IMR-90 (cell line): ENCODE measurements at places on chromosomes 2 and 18. TPM values are rescaled to one million over a fixed set of nuclear protein-coding genes. Genes with fewer than 3 reads are reported as not detected.

DNA sequence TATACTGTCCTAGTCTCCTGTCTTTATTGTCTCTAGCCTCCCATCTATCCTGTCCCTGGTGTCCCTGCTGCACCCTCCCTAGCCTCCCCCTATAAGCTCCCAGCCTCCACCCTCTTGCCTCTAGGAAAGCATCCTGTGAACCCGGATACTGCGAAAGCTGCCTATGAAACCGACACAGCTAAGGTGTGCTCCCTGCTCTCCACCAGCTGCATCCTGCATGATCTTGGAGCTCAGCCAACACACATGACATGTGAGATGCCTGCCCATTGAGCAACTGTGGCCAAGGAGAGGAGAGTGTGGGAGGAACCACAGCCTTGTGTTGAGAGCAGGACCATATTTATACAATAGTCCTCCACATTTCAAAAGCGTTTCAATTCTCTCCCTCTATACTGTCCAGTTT lies 187.1 kb downstream of the ZBTB7C start:
- DNase-seq, result no peak
- H3K4me1 ChIP-seq, result no peaks in the 10 kb centered on the region
- H3K27me3 ChIP-seq, result no peaks in the 10 kb centered on the region; the same call in 1 of the 2 replicates
- no peak overlapping the region for H3K27ac ChIP-seq
- no peaks in the 10 kb centered on the region for H3K36me3 ChIP-seq

Gene MOCOS
- 1.9 and 2.2 TPM in 2 replicates for total RNA-seq

Gene ST6GAL2
- total RNA-seq, result not detected in 2 replicates

GRCh38 chr18:48931680-48932461 lies 18.9 kb downstream of the SMAD7 start:
- peaks cover 6% of the 10 kb centered on the region for H3K36me3 ChIP-seq
- no peak overlapping the region for H3K4me3 ChIP-seq
- no peaks in the 10 kb centered on the region for H3K27me3 ChIP-seq
- peak overlapping the region; percentile 54 for H3K27ac ChIP-seq

GRCh38 chr18:77141401-77142118 lies 9.0 kb upstream of the MBP start:
- H3K27me3 ChIP-seq, result no peaks in the 10 kb centered on the region
- no peak overlapping the region for H3K4me3 ChIP-seq
- no peak overlapping the region for H3K27ac ChIP-seq

Gene POTEE
- total RNA-seq, result not detected in 2 replicates

Gene HTR2B
- total RNA-seq, result 0.56 and 0.72 TPM in 2 replicates

DNA sequence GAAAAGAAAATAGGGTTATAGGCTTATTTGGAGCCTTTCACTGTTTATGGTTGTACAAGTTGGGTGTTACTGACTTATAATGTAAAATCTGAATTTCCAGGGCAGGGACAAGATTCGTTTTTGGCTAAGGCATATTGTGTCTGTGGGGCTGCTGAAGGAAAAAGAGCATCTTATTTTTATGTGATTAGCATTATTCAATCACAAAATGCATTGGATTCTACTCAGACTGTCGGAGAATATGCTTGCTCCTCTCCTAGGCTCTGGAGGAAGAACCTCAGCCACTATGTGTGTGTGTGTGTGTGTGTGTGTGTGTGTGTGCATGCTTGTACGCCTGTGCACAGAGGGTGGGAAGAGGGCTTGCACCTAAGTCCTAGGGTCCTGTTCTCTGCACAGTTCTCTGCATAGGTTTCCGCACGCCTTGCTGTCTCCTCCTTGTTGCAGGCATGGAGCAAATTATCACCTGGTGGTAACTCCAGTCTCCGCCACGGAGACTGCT lies 44.3 kb downstream of the AGAP1 start:
- H3K27ac ChIP-seq, result no peak overlapping the region
- no peaks in the 10 kb centered on the region for H3K27me3 ChIP-seq
- H3K36me3 ChIP-seq, result no peaks in the 10 kb centered on the region
- no peak for DNase-seq
- H3K4me1 ChIP-seq, result peaks cover 2% of the 10 kb centered on the region; the same call in 1 of the 2 replicates

Gene LMAN2L
- 19.2 and 22.9 TPM in 2 replicates for total RNA-seq

DNA sequence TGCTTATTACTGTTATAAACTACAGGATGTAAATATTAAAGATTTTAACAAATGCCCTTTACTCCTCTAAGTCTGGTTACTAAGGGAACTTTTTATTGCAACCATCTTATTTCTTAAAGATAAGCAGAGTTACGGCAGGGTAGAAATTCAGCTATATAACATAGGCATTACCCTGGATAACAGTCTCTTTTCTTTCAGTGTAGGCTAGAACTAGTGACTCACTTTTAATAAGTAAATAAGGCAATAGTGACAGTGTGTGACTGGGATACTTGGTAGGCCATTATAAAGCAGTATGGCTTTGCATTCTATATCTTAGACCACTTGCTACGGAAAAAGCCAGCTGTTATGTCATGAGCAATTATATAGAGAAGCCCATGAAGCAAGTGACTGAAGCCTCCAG lies 1041.0 kb upstream of the NRXN1 start:
- H3K36me3 ChIP-seq, result no peaks in the 10 kb centered on the region
- no peaks in the 10 kb centered on the region for H3K4me1 ChIP-seq
- H3K27ac ChIP-seq, result no peak overlapping the region
- DNase-seq, result no peak
- no peaks in the 10 kb centered on the region for H3K27me3 ChIP-seq
- no peak overlapping the region for H3K4me3 ChIP-seq

Gene COLEC11
- under 0.01 and 0.28 TPM in 2 replicates for total RNA-seq

Gene EDAR
- total RNA-seq, result not detected in 2 replicates

- H3K4me1 ChIP-seq, result peaks cover 2% of the 10 kb centered on the region
- DNase-seq, result no peak
Observed at GRCh38 chr2:162017233-162017632, 56.8 kb downstream of the DPP4 start.

- H3K4me3 ChIP-seq, result no peak overlapping the region
- H3K27ac ChIP-seq, result peak overlapping the region; percentile 48
- H3K27me3 ChIP-seq, result no peaks in the 10 kb centered on the region
- H3K4me1 ChIP-seq, result peaks cover 23% of the 10 kb centered on the region
Observed at GRCh38 chr2:40435426-40436092, 16.3 kb downstream of the SLC8A1 start.

DNA sequence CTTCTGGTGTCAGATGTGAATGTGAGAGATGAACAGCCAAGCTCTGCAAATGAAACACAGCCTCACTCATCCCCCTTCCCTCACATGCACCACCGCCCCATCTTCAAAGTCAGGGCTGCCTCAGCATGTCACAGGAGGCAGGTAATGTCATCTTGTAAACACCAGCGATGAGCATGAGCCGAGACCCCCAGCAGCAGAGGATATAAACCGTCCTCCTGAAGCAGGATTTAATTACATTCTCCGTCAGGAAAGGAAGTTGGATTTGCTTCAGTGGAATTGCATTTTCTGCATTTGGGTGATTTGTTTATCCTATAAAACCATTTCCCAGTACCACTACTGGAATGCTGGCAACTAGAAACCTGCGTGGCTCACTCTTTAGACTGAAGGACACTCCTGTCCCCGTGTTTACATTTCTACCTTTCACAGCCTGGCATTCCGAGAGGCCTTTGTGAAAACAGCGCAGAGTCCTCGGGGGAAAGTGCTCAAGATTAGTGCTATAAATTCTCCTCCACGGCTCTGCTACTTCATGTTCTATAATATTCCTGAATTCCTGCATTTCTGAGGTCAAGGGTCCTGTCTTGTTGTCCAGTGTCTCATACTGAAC lies 619.2 kb downstream of the IRS1 start:
- no peaks in the 10 kb centered on the region for H3K27me3 ChIP-seq
- H3K4me1 ChIP-seq, result peaks cover 18% of the 10 kb centered on the region
- DNase-seq, result no peak

- no peaks in the 10 kb centered on the region for H3K4me1 ChIP-seq
- DNase-seq, result no peak
- no peak overlapping the region for H3K27ac ChIP-seq
- peaks cover 9% of the 10 kb centered on the region for H3K27me3 ChIP-seq
Observed at GRCh38 chr2:171655586-171655985, 31.7 kb upstream of the DYNC1I2 start.

Gene NEU2
- total RNA-seq, result not detected in 2 replicates

- no peak overlapping the region for H3K27ac ChIP-seq
- DNase-seq, result no peak
- no peak overlapping the region for H3K4me3 ChIP-seq
- peaks cover 49% of the 10 kb centered on the region for H3K27me3 ChIP-seq
- H3K4me1 ChIP-seq, result no peaks in the 10 kb centered on the region
Observed at GRCh38 chr2:26488463-26489212, 10.7 kb upstream of the OTOF start.

GRCh38 chr2:160538559-160539355 lies 45.1 kb upstream of the RBMS1 start:
- H3K27ac ChIP-seq, result no peak overlapping the region
- H3K27me3 ChIP-seq, result no peaks in the 10 kb centered on the region
- H3K4me3 ChIP-seq, result no peak overlapping the region
- DNase-seq, result peak; percentile 33
- no peaks in the 10 kb centered on the region for H3K36me3 ChIP-seq
- peaks cover 3% of the 10 kb centered on the region; the same call in 1 of the 2 replicates for H3K4me1 ChIP-seq

DNA sequence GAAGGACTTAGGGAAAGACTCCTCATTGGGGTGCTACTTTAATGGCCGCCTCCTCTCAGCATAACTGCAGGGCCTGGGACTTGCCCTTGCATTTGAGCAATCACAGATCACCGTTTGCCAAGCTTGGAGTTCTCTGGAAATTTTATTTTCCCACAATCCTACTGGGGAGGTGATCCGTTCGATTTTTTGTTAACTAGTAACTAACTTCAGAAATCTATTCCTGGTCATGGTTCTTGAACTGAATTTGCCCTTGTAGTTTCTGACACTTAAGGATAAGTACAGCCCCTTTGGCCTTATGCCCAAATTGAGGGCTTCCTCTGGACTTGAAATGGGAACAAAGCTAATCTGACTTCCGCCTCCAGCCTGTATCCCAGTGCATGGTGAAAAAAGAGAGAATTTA lies 60.5 kb upstream of the ST3GAL5 start:
- H3K27ac ChIP-seq, result no peak overlapping the region
- no peak for DNase-seq
- peaks cover 25% of the 10 kb centered on the region for H3K27me3 ChIP-seq
- no peak overlapping the region for H3K4me3 ChIP-seq
- no peaks in the 10 kb centered on the region for H3K36me3 ChIP-seq

DNA sequence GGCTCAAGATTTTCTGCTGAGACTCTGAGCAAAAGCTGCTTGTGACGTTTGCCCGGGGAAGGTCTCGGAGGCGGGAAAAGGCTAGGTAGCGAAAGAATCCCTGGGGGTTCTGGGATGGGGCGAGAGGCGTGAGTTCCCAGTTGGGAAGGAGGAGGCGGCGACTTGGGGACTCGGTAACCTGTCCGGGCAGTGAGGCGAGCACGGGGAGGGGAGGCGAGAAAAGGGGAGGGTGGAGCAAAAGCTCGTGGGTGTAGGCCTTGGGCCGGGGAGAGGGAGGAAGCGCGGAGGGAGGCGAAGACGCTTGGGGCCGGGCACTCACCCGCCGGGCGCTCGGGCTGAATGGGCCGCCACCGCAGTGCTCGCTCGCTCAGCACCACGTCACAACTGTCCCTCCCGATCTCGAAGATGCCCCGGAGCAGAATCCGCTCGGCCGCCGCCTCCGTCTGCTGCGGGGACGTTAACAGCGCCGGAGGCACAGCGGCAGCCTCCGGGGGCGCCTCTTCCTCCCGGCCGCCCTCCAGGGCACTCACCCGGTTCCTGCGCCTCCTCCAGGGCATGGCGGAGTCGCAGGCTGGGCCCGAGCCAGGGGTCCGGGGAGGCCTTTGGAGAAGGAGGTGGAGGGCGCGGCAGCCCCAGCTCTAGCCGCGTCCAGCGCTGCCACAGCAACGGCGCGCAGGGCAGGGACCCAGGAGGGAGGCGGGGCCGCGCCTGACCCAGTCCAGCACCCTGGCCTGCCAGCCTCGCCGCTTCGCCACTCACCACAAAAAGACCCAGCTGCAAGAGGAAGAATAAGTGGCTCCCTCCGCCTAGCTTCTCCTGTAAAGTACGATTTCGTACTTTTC lies at the start of gene CERKL:
CERKL (minus strand) TSS at position 656 of the 842 bp plus-strand sequence; CDS start at position 557, 99 bp downstream.
- peak; percentile 2 for DNase-seq
- peak within 1 kb of the TSS; percentile 39 for H3K4me3 ChIP-seq
- H3K4me1 ChIP-seq, result 0 out of 2 replicates have a peak, but pooled peaks cover 2% of the 10 kb centered on the region
- no peaks in the 10 kb centered on the region for H3K36me3 ChIP-seq
- no peak within 1 kb of the TSS for H3K27ac ChIP-seq

GRCh38 chr18:73927496-73927895 lies 220.1 kb downstream of the FBXO15 start:
- no peak overlapping the region for H3K27ac ChIP-seq
- H3K4me3 ChIP-seq, result no peak overlapping the region
- H3K36me3 ChIP-seq, result no peaks in the 10 kb centered on the region
- H3K4me1 ChIP-seq, result peaks cover 5% of the 10 kb centered on the region

DNA sequence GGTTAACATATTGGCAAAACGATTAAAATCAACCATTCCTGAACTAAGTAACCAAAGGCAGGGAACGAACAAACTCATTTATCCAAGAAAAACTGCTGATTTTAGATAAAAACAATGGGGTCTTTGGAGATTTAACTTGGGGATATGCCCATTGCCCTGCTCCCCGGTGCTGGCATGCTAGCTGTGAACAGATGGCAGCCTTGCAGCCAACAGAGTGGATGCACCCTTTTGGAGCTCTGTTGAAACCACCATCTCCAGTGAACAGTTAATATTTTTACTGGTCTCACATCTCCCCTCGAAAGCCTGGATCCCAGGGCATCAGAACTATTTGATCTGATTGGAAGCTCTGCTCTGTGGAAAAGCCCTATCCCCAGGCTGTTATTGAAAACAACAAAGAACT lies 303.1 kb downstream of the TGIF1 start:
- DNase-seq, result no peak
- no peaks in the 10 kb centered on the region for H3K27me3 ChIP-seq
- no peak overlapping the region for H3K4me3 ChIP-seq
- H3K4me1 ChIP-seq, result no peaks in the 10 kb centered on the region
- no peak overlapping the region for H3K27ac ChIP-seq

- peak; percentile 93 for DNase-seq
- H3K36me3 ChIP-seq, result no peaks in the 10 kb centered on the region
Observed at GRCh38 chr18:8948471-8949149, 153.9 kb upstream of the NDUFV2 start.

GRCh38 chr2:30770816-30771576 lies 36.2 kb downstream of the CAPN13 start:
- DNase-seq, result no peak
- H3K4me1 ChIP-seq, result no peaks in the 10 kb centered on the region
- H3K4me3 ChIP-seq, result no peak overlapping the region
- peaks cover 6% of the 10 kb centered on the region for H3K27me3 ChIP-seq
- H3K36me3 ChIP-seq, result no peaks in the 10 kb centered on the region

DNA sequence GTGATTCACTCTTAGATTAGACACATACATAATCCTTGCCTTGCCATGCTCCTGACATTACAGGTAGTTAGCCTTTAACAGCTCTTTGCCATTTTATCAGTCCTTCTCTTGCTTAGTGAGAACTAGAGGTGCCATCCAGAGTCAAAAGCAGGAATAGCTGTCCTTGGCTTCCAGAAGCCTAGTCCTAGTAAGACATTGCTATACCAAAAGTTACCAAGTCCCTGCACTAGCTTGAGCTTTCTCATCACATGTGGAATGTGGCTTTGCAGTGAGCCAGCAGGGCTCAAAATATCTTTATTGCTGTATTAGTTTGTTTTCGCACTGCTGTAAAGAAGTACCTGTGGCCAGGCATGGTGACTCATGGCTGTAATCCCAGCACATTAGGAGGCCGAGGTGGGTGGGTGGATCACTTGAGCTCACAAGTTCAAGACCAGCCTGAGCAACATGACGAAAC lies 104.7 kb upstream of the NOSTRIN start:
- H3K4me3 ChIP-seq, result no peak overlapping the region
- DNase-seq, result peak; percentile 30
- no peaks in the 10 kb centered on the region for H3K36me3 ChIP-seq
- no peaks in the 10 kb centered on the region for H3K27me3 ChIP-seq
- H3K27ac ChIP-seq, result no peak overlapping the region

GRCh38 chr2:85755122-85756027 lies 1.6 kb downstream of the ATOH8 start:
- peak overlapping the region; percentile 97 for H3K4me3 ChIP-seq
